ENCODE measurements at places on chromosomes 7 and 10. TPM values are rescaled to one million over a fixed set of nuclear protein-coding genes. Genes with fewer than 3 reads are reported as not detected.

GRCh38 chr7:26419198-26419597, 127.5 kb downstream of the SNX10 start:
- no peak for DNase-seq

- DNase-seq: no peak
Measured at GRCh38 chr10:29634105-29634504, 666 bp downstream of the SVIL start.

- no peak for DNase-seq
Measured at GRCh38 chr7:32470871-32471270, 19.3 kb downstream of the LSM5 start.

ARHGAP22 gene
- 1.6 TPM for total RNA-seq

- no peak for DNase-seq
Measured at GRCh38 chr10:3740157-3740871, 44.7 kb downstream of the KLF6 start.

DNA sequence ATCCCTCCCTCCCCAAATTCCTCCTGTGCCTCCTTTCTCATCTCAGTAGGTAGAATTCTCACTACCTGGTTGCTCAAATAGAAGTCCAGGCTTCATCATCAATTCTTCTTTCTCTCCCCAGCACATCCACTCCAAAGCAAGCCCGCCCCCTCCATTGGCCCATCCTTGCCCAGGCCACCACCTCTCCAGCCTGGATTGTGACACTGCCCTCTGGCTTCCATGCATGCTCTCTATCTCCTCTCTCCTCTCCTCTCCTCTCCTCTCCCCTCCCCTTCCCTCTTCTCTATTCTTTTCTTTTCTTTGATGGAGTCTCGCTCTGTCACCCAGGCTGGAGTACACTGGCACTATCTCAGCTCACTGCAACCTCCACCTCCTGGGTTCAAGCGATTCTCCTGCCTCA, 144.9 kb downstream of the UBE2H start:
- no peak for DNase-seq

GRCh38 chr7:30249986-30250774, 34.2 kb upstream of the ZNRF2 start:
- no peak for DNase-seq

CYP3A4 gene
- 7.1 TPM for total RNA-seq

DNA sequence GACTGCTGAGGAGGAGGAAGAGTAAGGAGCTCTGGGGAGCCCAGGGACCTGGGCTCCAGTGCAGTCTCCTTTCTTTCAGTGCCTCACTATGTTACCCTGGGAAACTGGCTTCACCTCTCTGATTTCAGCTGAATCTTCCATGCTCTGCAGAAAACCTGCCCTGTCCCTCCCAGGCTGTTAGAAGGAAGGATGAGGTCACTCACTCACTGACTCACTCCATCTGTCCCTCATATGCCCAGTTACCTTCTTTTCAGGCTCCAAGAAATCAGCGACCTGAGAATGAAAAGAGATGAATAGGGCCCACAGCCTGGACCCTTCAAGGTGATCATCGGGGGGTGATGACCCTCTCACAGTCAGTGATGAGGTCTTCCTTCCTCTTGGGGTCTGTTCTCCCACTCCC, 481 bp downstream of the SFTPA2 start:
- DNase-seq: no peak

SRRM3 gene
- 4.6 TPM for total RNA-seq

DNA sequence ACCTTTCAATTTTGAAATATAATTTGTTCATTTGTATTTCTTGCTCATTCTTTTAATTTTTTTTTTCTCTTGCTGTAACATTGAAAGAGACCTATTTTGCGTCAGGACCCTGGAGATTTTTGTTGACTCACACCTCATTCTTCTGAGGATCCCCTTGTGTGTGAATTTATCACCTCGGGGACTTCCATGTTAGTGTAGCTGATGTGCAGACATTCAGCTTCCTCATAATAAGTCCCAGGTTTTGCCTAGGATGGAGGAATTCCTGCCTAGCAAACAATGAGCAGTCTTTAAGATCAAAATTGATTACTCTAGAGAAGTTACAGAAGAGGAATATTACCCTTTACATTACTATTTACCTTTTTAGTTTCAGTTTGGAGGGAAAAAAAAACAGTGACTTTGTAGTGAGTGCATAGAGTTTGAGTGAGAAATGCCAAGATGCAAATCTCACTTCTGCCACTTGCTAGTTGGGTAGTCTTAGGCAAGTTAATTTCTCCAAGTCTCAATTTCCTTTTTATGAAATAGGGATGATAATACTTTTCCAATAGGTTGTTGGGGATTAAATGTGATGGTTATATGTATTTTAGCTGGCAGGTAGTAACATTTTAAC, 14.3 kb downstream of the TES start:
- no peak for DNase-seq

DNA sequence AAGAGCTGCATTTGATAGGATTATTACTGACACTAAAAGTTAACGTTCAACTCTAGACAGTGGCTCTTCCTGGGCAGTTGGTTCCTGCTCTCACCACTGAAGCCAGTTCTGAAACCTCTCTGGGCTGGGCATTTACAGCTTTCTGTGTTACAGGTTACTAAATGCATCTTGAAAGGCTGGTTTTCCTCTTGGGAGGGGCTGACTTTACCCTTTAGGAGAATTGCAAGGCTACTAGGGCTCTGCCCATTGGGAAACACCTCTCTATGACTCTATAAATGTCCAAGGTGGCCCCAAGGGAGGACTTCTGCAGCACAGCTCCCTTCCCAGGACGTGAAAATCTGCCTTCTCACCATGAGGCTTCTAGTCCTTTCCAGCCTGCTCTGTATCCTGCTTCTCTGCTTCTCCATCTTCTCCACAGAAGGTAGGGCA, at the start of gene GPR15LG:
GPR15LG (plus strand) TSS at position 301 of the 429 bp plus-strand sequence; CDS start at position 352, 51 bp downstream.
- DNase-seq: no peak

- DNase-seq: no peak
Measured at GRCh38 chr10:10824591-10825148, 193.0 kb upstream of the CELF2 start.

DNA sequence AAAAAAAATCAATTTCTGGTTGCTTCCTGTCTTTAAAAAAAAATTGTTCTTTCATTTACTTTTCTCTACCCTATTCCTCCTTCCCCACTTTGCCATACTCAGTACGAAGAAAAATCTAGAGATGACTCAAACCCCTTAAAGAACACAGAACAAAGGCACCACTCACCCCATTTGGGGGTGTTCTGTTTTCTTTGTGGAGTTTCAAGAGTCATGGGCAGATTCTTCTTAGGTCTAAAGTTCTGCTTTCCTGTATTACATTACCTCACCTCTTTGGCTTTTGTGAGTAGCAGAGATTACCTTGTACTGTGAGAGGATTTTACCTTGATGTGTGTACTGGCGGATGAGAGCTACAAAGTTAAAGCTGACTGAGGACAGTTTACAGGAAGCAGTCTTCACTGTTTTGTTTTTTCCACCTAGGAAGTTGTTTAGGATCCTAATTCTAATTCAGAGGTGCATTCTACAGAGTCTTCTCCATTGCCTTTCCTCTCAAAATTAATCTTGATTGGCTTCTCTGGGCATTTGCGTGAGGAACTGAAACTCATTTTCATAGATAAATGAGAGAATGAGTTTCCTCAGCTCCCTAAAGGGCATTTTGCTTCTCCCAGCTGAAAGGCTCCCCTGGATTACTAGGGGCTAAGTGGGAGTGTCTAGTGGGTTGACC, 20.7 kb downstream of the AVL9 start:
- DNase-seq: no peak

DNA sequence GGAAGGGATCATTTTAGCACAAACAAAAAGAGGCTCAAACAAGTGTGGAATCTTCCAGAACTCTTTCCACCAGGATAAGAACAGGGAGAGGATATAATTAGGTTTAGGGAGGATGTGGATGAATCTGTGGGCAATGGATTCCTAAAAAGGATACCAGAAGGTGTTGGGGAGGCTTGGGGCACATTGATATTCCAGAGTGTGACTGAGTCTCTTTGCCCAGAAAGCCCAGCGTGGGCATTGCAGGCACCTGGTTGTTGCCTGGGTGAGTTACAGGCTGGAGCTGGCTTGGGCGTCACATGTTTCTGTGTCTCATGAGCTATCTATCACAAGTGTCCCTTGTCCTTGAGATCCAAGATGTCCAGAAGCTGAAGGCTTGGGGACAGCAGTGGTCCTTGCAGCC, 3.3 kb downstream of the COL26A1 start:
- DNase-seq: no peak

EPHA1 gene
- 7.2 TPM for total RNA-seq

SFTPA2 gene
- 11.6 TPM for total RNA-seq

ATG9B gene
- total RNA-seq: 0.28 TPM

STRIP2 gene
- 0.29 TPM for total RNA-seq

DNA sequence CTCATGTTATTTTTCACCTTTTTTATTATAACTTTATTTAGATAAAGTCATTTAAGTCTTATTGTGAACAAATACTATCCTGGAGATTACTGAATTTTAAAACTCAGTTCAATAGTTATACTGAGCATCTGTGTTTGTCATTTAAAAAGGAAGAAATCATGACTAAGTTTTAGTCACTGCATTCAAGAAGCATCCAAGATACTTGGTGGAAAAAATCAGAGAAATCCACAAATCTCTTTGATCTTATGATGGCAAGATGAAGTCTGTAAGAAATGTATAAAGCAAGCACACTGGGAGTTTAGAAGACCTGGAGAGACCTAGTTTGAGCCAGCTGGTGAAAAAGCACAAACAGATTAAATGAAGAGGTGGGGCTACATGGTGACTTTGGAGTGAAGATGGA, 529.8 kb upstream of the IGFBP3 start:
- DNase-seq: no peak
